Activated CD4-positive, CD25-positive, alpha-beta regulatory T cell treated with anti-CD3 and anti-CD28 coated beads, Interleukin-2, amount 50 U/mL, for 16 hours (primary cell): ENCODE measurements at places on chromosomes 2 and 18.

DNA sequence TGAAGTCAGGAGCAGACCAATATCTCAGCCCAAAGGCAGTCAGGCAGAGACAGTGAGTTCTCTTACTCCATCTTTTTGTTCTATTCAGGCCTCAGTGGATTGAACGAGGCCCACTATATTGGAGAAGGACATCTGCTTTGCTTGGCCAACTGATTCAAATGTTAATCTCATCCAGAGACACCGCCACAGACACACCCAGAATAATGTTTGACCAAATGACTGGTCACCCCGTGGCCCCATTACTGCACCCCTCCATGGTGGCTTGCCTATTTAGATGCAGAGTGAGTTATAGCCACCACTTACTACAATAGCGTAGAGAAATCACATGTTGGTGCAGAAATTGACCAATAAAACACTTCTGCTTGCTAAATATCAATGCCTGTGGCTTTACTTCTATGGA lies 88.1 kb downstream of the HRH4 start:
- DNase-seq, result no peak

GRCh38 chr2:128638341-128639119 lies 319.9 kb upstream of the HS6ST1 start:
- no peak for DNase-seq

GRCh38 chr2:107633580-107634147 lies 193.0 kb upstream of the RGPD4 start:
- DNase-seq, result no peak

- no peak for DNase-seq
Measured at GRCh38 chr2:33312355-33312754, 164.1 kb upstream of the RASGRP3 start.

DNA sequence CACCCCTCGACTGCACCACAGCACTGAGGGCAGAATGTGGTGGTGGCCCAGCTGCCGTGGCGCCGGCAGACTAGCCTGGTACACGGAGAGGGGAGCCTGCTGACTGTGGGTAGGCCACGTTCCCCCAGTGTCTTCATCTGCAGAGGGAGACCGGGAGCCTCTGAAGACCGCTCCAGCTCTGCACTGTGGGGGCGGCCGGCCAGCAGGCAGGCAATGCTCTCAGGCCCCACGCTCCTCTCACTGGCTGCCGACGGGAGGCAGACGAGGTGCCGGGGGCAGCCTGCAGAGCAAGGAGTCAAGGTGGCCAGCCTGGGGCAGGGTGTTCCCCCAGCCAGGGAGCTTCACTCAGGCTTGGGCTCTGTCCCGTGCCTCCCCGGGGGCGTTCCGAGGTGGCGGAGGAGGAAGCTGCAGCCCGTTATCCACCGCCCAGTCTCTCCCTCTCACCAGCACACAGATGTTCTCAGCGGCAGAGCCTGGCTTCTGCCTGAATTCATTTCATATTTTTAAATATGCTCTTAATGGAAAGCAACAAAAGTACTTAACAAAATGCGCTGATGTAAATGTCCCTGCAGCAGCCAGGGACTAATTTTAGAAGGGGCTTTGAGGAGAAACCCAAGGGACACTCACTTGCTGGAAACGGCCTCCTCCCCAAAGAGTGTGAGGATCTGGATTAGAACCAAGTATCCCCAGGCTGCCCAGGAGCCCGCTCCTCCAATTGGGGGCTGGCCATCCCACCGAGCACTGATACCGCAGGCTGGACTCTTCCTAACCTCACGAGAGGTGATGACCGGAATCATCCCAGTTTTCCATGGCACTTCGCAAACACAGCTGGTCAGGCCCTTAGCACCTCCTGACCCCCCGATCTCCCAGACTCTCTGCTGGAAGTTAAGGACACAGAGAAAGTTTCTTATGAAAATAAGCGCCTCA lies 87.8 kb downstream of the HDAC4 start:
- no peak for DNase-seq

DNA sequence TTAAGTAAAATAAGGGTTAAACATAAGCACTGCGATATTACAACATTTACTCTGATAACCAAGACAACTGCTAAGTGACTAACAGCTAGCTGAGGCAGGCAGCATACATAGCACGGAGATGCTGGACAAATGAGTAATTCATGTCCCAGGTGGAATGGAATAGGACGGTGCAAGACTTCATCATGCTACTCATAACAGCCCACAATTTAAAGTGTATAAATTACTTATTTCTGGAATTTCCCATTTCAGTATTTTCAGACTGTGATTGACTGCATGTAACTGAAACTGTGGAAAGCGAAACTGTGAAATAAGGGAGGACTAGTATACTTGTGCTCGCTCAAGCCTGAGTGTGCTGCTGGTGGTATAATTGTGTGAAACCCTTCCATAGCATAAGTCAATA lies 12.9 kb downstream of the IER3IP1 start:
- DNase-seq, result no peak

GRCh38 chr2:1742301-1742680 lies 2.0 kb downstream of the PXDN start:
- no peak for DNase-seq

- DNase-seq, result no peak
Measured at GRCh38 chr2:27781496-27781895, 10.0 kb downstream of the MRPL33 start.

- DNase-seq, result no peak
Measured at GRCh38 chr2:112335600-112335999, 60.2 kb downstream of the ZC3H6 start.

DNA sequence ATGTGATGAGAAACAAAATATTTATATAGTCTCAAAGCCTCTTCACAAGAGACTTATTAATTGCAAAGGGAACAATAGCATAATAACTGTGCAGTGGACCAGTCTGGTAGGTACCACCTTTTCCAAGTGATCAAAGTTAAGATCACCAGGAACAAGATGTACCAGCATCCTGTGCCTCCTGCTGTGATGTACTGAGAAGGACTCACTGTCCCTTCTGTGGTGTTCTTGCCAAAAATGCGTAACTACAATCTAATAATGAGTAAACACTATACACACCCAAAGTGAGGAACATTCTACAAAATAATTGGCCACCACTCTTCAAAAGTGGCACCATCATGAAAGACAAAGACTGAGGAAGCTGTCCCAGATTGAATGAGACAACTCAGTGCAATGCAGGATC lies 14.5 kb downstream of the GNLY start:
- DNase-seq, result no peak

DNA sequence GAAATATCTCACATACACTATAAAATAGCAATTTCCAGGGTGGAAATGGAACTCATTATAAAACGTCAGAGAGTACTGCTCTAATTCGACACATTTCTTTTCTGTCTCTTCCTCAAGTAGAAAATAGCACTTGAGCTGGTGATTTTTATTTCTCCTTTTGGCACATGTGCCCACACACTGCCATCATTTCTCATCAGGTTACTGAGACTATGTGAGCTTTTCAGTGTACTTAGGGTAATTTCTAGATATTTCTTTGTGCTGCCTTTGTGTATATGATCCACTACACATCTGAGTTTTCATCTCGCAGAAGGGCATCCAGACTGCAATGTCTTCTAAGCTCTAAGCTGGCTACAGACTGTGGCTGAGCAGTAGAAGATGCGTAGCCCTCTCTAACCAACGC lies 62.1 kb upstream of the PGAP1 start:
- DNase-seq, result no peak

DNA sequence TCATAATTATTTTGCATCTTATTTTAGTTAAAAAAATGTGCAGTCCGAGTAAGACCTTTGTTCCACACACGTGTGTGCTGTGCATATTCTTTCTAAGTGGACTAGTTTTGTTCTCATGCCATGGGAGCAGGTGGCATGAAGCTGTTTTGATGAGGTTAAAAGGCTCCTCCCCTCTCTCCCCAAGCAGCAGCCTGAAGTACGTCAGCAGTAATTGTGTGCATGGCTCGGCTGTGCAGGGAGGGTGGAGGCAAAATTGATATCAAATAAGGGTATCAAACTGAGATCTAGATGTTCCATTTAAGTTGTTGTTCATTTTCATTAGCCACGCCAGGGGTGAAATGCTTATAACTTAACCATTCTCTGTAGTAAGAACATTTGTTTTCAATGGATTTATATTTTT lies at the start of gene NYAP2:
Gene NYAP2, plus strand, starts transcription at position 207 of the 400 bp plus-strand sequence. CDS start 9,171 bp downstream, outside the sequence.
- DNase-seq, result no peak

GRCh38 chr2:196464311-196464710 lies 175.2 kb upstream of the CCDC150 start:
- no peak for DNase-seq

DNA sequence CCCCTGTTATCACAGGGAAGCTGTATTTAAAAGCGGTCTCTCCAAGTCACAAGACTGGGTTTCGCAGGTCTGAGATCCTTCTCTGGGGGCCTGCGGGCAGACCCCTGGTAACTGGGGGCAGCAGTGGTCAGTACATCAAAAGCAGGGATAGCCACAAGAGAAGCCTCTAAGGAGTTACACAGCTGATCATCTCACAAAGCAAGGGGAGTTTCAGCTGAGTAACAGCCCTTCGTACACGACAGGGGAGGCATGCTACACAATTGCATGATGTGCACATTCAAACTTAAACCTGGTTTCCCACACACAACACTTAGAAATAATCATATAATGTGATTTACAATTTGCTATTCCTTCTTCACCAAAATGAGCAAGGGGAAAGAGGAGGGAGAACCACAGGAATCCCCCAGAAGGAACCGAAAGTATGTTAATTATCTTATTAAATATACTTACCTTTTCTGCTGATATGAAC lies 87.5 kb downstream of the TMEM131 start:
- DNase-seq, result no peak

DNA sequence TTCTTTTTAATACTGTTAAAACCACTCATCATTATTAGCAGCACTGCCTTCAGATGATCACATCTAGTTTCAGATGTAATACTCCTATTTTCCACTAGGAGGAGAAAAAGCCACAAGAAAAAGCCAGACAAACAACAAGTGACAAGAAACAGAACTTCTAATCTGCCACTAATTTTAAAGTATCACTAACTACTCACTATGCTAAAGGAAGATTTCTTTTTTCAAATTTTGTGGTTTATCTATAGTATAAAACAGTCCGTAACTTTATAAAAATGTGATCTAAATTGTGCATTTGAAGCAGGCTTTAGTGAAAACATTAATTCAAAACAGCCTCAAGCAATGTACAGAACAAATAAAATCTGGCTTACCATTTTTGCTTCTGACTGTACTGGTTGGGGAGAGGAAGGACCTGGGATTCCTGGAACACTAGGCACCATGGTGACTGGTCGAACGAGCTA lies 56.8 kb downstream of the ATF2 start:
- no peak for DNase-seq

DNA sequence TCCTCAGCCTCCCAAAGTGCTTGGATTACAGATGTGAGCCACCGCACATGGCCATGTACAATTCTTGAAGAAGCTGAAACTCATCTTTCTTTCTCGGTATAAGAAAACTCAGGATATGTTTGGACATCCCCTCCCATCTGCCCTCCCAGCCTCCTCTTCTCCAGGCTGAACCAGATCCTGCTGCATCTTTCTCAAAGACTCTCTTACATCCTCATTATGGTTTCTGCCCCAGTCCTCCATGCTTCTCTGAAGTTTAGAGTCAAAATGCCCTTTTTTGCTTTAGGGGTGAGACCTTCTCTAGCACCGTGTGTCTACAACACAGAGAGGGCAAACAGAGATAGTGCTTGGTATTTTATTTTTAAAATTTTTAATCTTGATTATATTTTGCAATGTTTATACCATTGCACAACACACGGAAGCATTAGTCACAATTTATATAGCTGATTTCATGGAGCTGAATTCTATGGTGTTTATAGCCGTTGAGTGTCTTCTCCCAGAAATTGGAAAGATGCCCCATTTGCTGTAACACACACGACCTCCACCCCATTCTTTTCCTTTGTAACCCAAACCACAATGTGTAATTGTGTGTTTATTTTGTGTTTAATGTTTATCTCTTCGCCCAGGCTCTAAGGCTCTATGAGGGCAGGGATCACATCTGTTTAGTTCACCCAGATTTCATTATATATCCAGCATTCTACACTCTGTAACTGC lies 206.0 kb upstream of the TNP1 start:
- DNase-seq, result no peak

- DNase-seq, result no peak
Measured at GRCh38 chr18:25739376-25739775, 351.0 kb downstream of the SS18 start.

GRCh38 chr2:159096901-159097300 lies 128.5 kb downstream of the TANC1 start:
- no peak for DNase-seq

DNA sequence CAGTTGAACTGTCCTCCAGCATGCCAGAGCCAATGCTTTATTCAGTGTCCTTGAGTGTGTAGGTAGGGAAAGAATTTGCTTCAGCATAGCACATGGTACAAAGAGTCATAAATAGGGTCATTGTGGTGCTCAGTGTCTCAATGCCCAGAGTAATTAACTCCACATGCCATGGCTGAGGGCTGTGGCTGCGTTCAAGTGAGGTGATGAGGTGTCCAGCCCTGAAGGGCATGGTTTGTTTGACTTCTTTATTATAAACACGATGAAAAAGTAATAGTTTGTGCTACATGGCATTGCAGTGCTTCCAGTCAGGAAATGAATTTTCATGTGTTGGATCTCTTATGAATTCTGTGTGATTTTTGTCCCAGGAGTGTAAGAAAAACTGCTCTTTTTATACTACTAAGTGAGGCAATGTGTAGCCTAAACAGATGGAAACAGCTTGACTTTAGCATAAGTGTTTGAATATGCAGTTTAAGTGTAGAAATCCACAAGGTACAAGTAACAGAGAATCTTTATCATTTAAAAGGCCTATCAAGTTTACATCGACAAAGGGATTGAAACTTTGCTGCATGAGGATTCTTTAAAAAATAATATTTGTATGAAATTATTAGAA lies 507.9 kb upstream of the CDH2 start:
- DNase-seq, result no peak

DNA sequence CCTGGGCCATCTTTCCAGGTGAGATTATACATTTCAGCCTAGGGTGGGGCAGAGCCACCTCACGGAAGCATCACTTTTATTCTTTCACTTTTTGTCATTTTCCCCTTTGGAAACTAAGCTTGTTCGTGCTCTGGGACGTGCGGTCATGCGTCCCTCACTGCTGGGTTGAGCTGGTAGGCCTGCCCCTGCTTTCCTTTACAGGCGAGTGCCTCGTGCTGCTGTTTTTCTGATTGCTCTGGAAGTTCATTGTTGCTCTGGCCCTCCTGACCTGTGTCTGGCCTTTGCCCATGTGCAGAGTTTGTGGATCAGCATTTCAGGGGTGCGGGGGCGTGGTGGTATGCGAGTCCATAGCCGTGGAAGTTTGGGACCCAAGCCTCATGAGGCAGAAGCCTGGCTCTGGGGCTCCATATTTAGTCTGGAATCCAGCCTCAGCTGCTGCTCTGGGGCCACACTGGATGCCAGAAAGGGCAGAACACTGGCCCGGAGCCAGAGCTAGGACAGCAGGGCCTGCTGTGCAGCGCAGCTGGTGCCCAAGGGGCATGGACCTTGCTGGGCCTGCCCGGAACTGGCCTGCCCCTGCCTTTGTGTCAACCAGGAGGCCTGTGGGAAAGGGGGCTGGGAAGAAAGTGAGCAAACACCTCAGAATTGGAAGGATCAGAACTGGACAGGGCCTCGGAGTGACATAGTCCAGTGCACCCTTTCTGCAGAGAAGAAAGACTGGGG lies 51.1 kb downstream of the CTIF start:
- DNase-seq, result no peak
